ENCODE measurements at places on chromosomes 7 and 10.

- DNase-seq, result no peak
Observed at GRCh38 chr10:87053577-87054181, 33.6 kb downstream of the FAM25A start.

DNA sequence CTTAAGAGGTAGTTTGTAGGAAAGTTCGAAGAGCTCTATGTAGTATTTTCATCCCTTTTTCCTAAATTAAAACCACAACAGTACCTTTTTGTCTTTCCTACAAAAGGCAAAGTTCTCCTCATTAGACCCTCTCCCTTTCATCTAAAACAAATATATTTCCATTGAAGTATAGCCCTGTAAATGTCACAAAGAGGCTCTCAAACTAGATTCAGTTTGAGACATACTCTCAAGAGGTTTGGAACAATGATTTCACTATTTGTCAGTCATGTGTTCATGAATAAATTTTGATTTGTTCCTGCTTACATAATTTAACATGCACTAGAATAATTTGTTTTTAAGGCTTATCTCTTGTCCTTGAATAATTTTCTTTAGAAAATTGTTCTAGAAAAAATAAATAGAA lies 12.2 kb downstream of the TAS2R16 start:
- no peak for DNase-seq

GRCh38 chr7:29748286-29749099 lies 57.8 kb upstream of the WIPF3 start:
- no peak for DNase-seq

GRCh38 chr10:112775381-112775780 lies 174.7 kb upstream of the TCF7L2 start:
- no peak for DNase-seq

DNA sequence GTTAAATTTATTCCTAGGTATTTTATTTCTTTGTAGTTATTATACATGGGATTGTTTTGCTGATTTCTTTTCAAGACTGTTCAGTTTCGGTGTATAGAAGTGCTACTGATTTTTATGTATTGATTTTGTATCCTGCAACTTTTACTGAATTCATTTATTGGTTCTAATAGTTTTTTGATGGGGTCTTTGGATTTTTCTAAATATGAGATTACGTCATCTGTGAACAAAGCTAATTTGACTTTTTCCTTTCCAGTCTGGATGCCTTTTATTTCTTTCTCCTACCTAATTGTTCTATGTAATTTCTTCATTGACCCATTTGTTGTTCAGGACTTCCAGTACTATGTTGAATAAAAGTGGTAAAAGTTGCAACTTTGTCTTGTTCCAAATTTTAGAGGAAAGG lies 5.8 kb upstream of the AOAH start:
- DNase-seq, result no peak

GRCh38 chr7:28937103-28937502 lies 21.0 kb downstream of the TRIL start:
- DNase-seq, result no peak
